ENCODE measurements at places on chromosomes 12 and 14.

DNA sequence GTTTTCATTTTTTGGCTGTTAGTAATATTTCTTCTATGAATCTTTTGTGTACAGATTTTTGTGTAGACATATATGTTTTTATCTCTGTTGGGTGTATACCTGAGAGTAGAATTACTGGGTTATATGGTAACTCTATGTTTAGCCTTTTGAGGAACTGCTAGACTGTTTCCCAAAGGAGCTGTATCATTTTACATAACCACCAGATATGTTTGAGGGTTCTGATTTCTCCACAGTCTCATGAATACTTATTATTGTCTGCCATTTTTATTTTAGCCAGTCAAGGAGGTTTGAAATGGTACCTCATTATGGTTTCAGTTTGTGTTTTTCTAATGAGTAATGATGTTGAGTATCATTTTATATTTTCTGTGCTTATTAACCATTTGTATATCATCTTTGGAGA lies 1.9 kb downstream of the PCNX4 start:
- H3K36me3 ChIP-seq: peaks cover 8% of the 10 kb centered on the region
- H3K27me3 ChIP-seq: no peaks in the 10 kb centered on the region
- peak overlapping the region; percentile 89 for H3K4me3 ChIP-seq
- peak overlapping the region; percentile 95 for H3K27ac ChIP-seq

DNA sequence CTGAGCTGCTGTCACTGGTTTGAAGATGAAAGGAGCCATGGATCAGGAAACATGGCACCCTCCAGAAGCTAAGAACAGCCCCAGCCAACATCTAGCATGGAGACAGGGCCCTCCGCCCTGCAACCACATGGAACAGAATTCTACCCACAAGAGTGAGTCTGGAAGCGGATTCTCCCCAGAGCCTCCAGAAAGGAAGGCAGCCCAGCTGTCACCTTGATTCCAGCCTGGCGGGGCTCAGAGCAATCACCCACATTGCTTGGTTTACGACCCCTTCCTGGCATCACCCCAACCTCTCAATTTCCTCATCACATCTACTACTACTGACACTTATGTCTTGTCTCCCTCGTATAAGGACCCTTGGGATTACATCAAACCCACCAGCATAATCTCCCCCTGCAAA lies 38.5 kb downstream of the OAS2 start:
- no peak overlapping the region for H3K27ac ChIP-seq
- H3K4me3 ChIP-seq: no peak overlapping the region
- peaks cover 3% of the 10 kb centered on the region for H3K36me3 ChIP-seq
- no peak for DNase-seq
- no peaks in the 10 kb centered on the region for H3K4me1 ChIP-seq

DNA sequence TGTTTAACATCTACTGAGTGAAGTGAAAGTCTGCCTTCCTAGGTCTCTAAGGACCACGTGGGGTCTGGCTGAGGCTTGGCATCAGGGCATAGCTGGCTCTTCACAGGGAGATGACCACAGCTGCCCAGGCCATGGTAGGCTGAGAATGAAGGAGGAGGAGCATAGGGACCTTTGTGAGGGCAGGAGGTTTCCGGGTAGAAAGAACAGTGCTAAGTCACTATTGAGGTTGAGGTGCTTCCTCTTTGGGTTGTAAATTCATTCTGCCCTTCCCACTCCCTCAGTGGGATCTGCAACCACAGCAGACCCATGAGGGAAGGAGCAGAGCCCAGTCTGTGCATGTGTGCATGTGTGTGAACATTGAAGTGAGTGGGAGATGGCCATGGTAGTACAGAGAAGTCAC lies 909.6 kb downstream of the VRK1 start:
- no peak overlapping the region for H3K4me3 ChIP-seq
- DNase-seq: no peak
- no peaks in the 10 kb centered on the region for H3K4me1 ChIP-seq
- H3K27ac ChIP-seq: no peak overlapping the region

DNA sequence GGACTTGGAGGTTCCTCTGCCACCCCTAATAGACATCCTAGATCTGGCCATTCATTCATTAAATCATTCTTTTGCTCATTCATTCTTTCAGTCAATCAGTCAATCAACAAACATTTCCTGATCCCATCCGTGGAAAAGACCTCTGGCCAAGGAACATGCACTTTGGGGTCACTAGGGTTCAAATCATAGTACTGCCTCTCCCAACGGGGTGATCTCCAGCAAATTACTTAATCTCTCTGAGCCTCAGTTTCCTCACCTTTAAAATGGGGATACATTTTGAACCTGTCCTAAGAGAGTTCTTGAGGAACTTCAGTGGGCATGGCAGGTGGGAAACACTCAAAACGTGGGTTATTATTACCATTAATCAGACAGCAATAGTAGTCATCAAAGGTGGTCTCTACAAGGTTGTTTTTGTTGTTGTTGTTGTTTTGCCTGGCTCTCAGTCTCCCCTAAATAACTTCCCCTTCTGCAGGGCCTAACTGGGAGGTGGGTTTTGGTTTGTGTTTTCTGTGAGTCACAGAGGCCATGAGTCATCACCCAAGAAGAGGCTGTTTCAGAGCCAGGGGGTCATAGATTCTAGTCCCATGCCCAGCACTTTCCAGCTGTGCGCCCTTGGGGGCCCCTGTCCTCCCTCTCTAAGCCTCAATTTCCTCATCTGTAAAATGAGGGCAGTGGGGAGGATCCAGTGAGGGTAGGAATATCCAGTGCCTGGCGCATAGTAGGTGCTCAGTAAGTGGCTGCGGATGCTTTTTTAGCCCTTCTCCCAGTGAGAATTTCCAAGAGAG lies 16.9 kb upstream of the FAM222A start:
- no peaks in the 10 kb centered on the region for H3K4me1 ChIP-seq
- H3K27me3 ChIP-seq: peaks cover 16% of the 10 kb centered on the region
- H3K4me3 ChIP-seq: no peak overlapping the region
- H3K36me3 ChIP-seq: no peaks in the 10 kb centered on the region

GRCh38 chr12:48165089-48165981 lies 8.0 kb upstream of the ASB8 start:
- H3K4me3 ChIP-seq: no peak overlapping the region
- peaks cover 12% of the 10 kb centered on the region for H3K27me3 ChIP-seq
- no peak overlapping the region for H3K27ac ChIP-seq
- H3K36me3 ChIP-seq: no peaks in the 10 kb centered on the region

DNA sequence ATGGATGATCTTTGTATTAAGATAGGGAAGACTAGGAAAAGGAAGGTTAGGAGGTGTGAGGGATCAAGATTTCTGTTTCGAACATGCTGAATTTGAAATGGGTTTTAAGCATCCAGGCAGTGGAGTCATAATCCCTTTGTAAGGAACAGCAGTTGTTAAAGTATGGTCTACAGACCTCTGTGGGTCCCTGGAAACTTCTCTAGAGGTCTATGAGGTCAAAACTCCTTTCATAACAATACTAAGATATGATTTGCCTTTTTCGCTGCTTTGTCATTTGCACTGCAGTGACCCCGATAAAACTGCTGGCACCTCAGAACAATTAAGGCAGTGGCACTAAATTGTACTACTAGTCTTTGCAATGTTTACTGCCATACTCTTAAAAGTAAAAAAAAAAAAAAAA lies 1.5 kb downstream of the RAD51AP1 start:
- no peaks in the 10 kb centered on the region for H3K27me3 ChIP-seq
- H3K36me3 ChIP-seq: peaks cover 6% of the 10 kb centered on the region
- no peak for DNase-seq
- H3K27ac ChIP-seq: no peak overlapping the region

- H3K27ac ChIP-seq: no peak overlapping the region
- no peak for DNase-seq
- H3K27me3 ChIP-seq: peaks cover 7% of the 10 kb centered on the region
- no peaks in the 10 kb centered on the region for H3K36me3 ChIP-seq
- H3K4me1 ChIP-seq: peaks cover 8% of the 10 kb centered on the region
These were observed 51.0 kb upstream of the NCOR2 start for GRCh38 chr12:124618291-124618902.

GRCh38 chr14:61351477-61351876 lies 30.1 kb downstream of the PRKCH start:
- peaks cover 2% of the 10 kb centered on the region for H3K4me1 ChIP-seq
- no peak for DNase-seq
- H3K27me3 ChIP-seq: peaks cover 7% of the 10 kb centered on the region
- no peak overlapping the region for H3K27ac ChIP-seq
- no peaks in the 10 kb centered on the region for H3K36me3 ChIP-seq

DNA sequence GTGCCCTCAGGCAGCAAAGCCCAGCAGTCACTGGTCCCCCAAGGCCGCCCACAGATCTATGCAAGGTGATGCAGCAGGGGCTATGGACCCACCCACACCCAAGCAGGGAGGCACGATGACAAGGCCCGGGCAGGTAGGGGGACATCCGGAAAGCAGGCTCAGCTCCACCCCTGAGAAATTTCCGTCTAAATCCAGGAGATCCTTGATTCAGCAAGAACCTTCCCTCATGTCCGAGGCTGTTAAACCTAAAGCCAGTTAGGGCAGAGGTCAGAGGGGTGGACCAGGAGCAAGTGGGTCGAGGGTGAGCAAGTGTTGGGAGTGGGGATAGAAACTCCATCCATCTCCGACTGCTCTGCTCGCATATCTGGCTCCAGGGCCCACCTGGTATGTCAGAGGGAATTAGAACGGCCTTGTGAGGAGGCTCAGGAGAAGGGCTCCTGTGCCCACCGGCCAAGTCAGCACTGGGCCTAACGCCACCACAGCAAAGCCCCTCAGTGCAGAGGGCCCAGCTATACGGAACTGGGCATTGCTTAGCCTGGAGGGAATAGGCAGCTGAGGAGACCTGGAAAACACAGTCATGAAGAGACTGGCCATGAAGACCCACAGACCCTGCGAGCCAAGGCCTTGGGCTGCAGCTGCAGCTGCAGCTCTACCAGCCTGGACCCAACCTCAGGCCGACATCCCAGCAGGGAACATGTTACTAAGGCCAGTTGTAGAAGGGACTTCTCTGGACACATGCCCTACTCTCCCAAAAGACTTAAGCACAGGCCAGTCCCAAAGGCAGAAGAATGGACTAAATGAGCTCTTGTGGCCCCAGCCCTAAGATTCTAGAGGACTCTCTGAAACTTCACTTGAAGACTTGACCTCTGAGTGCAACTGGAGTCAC lies 34.3 kb downstream of the DAD1 start:
- no peaks in the 10 kb centered on the region for H3K36me3 ChIP-seq
- H3K27me3 ChIP-seq: no peaks in the 10 kb centered on the region
- no peak overlapping the region for H3K4me3 ChIP-seq
- no peak for DNase-seq
- peak overlapping the region; percentile 97 for H3K27ac ChIP-seq
- peaks cover 59% of the 10 kb centered on the region for H3K4me1 ChIP-seq

DNA sequence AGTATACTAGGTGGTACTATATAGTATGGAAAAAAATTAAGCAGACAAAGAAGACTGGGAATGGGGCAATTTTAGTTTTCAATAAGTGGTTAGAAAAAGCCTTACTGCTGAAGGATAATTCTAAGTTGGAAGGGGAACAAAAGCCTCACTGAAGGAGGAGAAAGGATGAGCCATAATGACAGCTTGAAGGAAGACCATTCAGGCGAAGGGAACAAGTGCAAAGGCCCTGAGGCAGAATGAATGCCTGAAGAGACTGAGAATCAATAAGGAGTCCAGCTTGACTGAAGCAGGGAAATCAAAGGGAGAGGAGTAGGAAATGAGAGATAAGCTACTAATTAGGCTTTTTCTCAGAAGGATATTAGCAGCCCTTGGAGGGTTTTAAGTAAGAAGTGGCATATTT lies 28.5 kb downstream of the PPP1R13B start:
- H3K27ac ChIP-seq: no peak overlapping the region
- no peaks in the 10 kb centered on the region for H3K27me3 ChIP-seq
- no peak overlapping the region for H3K4me3 ChIP-seq

DNA sequence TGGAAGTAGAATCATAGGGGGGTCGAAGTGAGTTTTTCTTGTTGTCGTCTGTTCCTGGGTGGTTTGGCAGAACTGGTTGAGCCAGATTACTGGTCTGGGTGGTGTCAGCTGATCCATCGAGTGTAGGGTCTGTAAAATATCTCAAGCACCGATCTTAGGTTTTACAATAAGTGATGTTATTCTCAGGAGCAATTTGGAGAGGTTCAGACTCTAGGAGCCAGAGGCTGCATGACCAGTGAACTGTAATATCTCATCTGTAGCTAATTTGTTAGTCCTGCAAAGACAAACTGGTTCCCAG lies 9.7 kb upstream of the SERPINA1 start:
- H3K27me3 ChIP-seq: peaks cover 2% of the 10 kb centered on the region
- no peaks in the 10 kb centered on the region for H3K36me3 ChIP-seq
- H3K4me3 ChIP-seq: no peak overlapping the region

DNA sequence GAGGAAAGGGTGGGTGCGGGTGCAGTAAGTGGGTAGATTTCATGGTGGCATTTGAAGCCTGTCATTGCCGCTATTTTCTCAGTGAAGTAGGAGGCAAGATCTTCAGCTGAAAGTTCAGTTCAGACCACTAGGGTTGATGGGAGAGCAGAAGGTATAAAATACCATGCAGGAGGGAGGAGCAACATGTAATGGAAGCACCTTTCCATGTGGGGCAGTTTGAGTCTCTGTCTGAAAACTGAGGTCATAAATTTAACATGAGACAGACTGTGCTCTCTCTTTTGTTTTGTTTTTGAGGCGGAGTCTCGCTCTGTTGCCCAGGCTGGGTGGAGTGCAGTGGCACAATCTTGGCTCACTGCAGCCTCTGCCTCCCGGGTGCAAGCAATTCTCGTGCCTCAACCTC lies 22.7 kb downstream of the LRRC74A start:
- DNase-seq: no peak
- no peaks in the 10 kb centered on the region for H3K36me3 ChIP-seq
- H3K4me1 ChIP-seq: peaks cover 12% of the 10 kb centered on the region
- H3K27me3 ChIP-seq: peaks cover 10% of the 10 kb centered on the region

GRCh38 chr14:92973261-92973797 lies 50.4 kb downstream of the CHGA start:
- H3K27me3 ChIP-seq: no peaks in the 10 kb centered on the region
- peaks cover 5% of the 10 kb centered on the region for H3K4me1 ChIP-seq
- H3K27ac ChIP-seq: no peak overlapping the region
- H3K36me3 ChIP-seq: peaks cover 34% of the 10 kb centered on the region

GRCh38 chr12:104718304-104718929 lies 239.7 kb downstream of the SLC41A2 start:
- H3K36me3 ChIP-seq: peaks cover 1% of the 10 kb centered on the region
- no peak for DNase-seq
- no peak overlapping the region for H3K27ac ChIP-seq

DNA sequence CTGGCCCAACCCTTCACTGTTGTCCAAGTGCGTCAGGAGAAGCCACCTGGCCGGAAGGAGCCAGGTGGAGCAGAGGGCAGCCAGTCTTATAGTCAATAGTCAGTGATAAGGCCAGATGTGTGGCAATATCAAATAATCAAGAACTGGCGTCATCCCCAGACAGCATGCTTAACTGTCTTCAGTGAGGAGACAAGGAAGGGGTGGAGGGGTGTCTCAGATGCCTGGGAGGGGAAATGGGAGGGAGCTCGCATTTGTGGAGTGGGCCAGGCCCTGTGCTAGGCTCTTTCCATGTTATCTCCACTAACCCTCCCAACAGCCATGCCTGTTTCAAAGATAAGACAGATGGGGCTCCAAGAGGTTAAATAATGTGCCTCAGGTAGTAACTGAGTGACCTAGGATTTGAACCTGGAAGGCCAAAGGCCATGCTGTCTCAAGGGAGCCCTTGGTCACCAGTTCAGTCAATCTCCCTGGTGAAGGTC lies 48.9 kb upstream of the FOS start:
- no peak overlapping the region for H3K4me3 ChIP-seq
- no peak for DNase-seq
- peaks cover 2% of the 10 kb centered on the region for H3K27me3 ChIP-seq
- H3K27ac ChIP-seq: peak overlapping the region; percentile 48
- no peaks in the 10 kb centered on the region for H3K36me3 ChIP-seq

GRCh38 chr12:53500142-53500775 lies 824 bp upstream of the TARBP2 start:
- H3K27ac ChIP-seq: peak overlapping the region; percentile 95
- no peaks in the 10 kb centered on the region for H3K27me3 ChIP-seq
- H3K4me3 ChIP-seq: peak overlapping the region; percentile 91
- H3K36me3 ChIP-seq: peaks cover 3% of the 10 kb centered on the region
